ENCODE measurements at places on chromosomes 2 and 18.
A peak's percentile ranks its signal among the peaks of the same experiment; 100 is the strongest.

DNA sequence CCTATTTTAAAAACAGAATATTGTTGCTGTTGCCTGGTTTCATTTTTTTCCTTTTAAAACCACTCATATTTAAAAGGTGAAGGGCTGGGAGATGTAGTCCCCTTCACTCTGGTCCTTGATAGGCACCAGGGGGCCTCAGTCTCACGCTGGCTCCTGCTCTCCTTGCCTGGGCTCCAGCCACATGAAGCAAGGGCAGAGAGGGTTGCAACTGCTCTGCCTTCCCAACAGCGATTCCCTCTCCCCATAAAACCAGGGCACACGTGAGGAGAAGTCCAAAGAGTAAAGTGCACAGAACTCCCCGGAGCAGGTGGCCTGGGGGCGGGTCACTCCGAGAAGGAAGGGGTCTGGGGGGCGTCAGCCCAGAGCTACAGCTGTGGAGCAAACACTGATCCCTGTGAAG, 12.8 kb downstream of the TMEM127 start:
- no peak for DNase-seq

DNA sequence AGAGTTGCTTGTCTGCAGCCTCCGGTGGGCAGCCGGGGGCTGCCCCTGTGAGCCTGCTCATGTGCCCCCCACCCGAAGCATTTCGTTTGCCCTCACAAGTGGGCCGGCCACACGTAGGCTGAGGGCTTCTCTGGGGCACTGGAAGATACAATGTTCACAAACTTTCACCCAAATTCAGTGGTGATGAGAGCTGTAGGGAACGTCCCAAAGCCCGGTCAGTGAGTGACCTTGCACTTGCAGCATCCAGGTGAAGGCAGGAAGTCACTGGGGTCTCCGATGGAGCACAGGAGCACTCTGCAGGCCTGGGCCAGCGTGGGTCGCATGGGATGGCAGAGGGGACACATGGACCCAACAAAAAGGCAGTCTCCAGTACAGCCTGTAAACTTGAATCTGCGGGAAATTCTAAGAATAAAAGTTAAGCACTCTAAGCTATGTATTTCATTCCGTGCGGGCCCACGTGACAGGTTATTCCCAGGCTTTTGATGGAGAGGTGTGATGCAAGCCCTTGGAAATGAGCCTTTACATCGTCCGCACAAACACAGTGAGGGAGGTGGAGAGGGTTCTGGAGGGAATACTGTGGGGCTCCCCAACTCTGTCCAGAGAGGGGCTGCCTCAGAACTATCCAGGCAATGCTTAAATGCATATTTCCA, 42.5 kb downstream of the CNGA3 start:
- DNase-seq, result no peak

GRCh38 chr2:19850056-19851050, 51.4 kb downstream of the TTC32 start:
- peak; percentile 43 for DNase-seq

GRCh38 chr18:1648712-1649111, 744.0 kb downstream of the ADCYAP1 start:
- no peak for DNase-seq

DNA sequence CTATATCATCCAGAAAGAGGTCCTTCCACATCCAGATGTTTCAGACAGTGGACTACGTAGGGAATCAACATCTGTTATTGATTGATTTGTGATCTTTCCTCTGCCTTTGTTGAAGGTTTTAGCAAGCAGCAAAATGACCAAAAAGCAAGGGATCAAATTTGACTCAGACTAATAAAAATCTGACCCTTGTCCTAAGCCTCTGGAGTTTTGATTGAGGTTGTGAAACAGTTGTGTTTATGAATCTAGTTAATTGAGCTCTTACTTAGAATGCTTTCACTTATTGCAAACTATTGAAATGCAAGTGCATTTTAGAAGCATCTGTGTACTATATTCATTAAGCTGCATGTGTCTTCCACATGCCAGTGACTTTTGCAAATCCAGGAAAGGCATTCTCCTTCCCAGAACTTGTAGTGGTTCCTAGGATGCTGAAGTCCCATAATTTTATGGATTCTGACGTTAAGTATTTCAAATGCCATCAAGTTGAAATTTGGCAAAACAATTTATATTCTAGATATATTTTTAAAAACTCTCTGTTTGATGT, 116.0 kb downstream of the MTX2 start:
- peak; percentile 0 for DNase-seq

- no peak for DNase-seq
Measured at GRCh38 chr2:62881162-62881795, 169.4 kb upstream of the OTX1 start.

GRCh38 chr2:211487733-211488132, 931.3 kb downstream of the CPS1 start:
- no peak for DNase-seq

DNA sequence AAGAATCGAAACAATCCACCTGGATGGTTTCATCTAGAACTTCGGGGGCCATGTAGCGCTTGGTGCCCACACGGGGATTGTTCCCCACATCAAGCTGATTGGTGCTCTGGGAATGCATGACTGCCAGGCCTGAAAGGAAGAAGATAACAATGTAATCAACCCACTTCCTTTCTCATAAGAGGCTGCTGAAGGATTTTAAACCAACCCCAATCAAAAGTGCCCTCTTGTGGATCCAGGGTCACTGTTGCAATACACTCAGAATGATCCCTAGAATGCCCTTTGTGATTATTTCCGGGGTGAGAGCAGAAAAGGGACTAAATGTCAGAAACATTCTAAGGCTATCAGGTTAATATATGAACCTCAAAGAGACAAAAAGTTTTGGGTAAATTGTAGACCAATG, 115.2 kb downstream of the ACVR1 start:
- DNase-seq, result peak; percentile 16

DNA sequence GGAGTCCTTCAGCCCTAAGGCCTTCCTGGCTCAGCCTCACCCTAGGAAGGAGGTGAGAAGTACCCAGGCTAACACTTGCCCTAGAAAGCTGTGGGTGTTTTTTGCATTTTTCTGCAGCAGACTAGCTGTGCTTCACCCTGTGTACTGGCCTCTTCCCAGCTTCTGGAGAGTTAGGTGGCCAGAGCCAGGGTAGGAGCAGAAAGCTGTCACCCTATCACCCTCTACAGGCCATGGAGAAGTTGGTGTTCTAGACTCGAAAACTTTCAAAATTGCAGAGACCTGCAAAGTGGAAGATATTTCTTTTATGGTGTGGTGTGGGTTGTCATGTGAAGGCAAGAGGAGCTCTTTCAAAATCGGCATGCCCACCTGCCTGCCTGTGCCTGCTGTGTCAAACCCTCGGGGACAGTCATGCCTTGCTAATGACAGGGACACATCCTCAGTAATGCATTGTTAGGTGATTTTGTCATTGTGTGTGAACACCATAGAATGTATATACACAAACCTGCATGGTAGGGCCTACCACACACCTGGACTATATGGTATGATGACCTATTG, 29.8 kb downstream of the EHD3 start:
- no peak for DNase-seq

GRCh38 chr2:31246184-31246852, 12.4 kb downstream of the EHD3 start:
- DNase-seq, result no peak
